NCI-H774 (cell line): ENCODE measurements at places on chromosomes 7 and 10.

DNA sequence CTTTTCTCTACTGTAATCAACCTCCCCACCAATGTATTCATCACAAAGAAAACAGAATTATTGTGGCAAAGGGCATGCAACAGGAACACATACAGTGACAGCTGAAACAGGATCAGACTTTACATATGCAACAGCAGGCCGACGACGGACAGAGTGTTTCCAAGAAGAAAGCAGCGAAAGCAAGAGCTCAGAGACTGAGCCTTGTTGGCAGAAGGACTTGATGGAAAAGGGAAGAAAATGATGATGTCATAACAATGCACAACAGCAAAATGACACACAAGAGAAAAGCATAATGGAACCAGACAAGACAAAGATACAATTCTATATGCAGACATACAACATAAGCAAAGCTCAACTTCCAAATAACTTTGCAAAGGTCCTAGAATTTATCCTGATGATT, 106.5 kb downstream of the ARHGAP12 start:
- DNase-seq, result no peak

- no peak for DNase-seq
Measured at GRCh38 chr10:133372507-133372906, 647 bp downstream of the ECHS1 start.

DNA sequence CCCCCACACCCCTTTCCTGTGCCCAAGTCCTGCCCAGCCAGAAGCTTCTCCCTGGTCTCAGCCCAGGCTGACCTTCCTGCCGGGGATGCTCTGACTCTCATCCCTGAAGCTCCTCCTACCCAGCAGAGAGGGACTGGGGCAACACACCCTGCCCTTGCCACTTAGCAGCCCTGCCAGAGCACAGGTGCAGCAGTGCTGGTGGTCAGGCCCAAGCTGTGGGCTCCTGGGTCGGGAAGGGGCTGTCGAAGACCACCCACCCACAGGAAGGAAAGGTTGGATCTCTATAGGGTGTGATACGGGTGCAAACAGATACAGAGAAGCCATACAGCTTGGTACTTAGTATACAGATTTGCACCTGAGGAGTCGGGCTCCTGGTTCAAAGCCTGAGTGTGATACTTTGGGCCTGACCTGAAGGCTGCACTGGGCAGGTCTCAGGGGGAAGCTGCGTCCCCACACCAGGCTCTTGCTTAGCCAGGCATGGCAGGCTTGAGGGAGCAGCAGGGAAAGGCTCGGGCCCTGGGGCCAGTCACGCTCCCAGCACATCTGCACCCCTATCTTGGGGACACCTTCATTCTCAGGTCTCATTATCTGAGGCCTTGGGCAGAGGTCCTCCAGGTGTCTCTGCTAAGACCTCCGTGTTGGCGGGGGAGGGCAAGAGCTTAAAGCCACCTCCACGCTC, 47.3 kb downstream of the TCERG1L start:
- DNase-seq, result no peak

GRCh38 chr7:73437621-73438416, 4.2 kb downstream of the FZD9 start:
- no peak for DNase-seq

GRCh38 chr10:133230387-133231195, 574 bp downstream of the UTF1 start:
- DNase-seq, result no peak

GRCh38 chr10:110149259-110149658, 58.1 kb upstream of the MXI1 start:
- DNase-seq, result no peak

DNA sequence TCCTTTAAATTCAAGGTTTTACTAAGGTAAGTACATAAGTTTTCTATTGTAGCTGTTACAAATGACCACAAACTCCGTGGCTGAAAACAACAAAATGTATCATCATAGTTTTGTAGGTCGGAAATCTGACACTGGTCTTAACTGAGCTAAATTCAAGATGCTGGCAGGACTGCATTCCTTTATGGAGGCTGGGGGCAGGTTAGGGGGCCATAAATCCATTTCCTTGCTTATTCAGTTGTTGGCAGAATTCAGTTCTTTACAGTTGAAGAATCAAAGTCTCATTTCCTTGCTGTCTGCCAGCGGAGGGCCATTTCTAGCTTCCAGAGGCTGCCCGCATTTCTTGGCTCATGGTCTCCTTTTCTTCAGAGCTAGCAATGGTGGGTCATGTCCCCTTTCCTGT, 11.2 kb upstream of the PRR15 start:
- no peak for DNase-seq

GRCh38 chr10:121927318-121927840, 452 bp downstream of the ATE1 start:
- no peak for DNase-seq

DNA sequence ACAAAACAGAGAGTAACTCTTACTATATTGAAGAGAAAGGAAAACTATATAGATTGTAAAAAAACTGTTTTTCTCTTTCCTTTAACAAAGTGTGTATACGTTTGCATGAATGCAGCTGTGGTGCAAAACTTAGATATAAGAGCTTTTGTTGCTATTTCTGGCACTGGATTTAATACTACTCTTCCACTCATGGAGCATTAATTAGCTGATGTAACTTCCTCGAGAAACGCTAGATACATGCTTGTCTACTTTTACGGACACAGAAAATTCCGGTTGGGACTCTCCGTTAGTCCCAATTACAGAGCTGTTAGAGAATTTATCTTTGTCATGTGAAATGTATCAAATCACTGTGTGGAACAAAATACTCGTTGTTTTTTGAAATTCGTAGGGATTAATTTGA, 135.5 kb downstream of the ZNF22 start:
- no peak for DNase-seq

- DNase-seq, result no peak
Measured at GRCh38 chr10:61318429-61318828, 134.8 kb downstream of the TMEM26 start.

- no peak for DNase-seq
Measured at GRCh38 chr7:129604713-129605437, 6.6 kb upstream of the NRF1 start.

- no peak for DNase-seq
Measured at GRCh38 chr7:139695588-139695987, 82.2 kb downstream of the HIPK2 start.

GRCh38 chr10:51716981-51717380, 17.6 kb upstream of the CSTF2T start:
- DNase-seq, result no peak
